ENCODE measurements at places on chromosomes 16 and 17.

GRCh38 chr16:87540072-87540896, 47.5 kb upstream of the ZCCHC14 start:
- DNase-seq: no peak

DNA sequence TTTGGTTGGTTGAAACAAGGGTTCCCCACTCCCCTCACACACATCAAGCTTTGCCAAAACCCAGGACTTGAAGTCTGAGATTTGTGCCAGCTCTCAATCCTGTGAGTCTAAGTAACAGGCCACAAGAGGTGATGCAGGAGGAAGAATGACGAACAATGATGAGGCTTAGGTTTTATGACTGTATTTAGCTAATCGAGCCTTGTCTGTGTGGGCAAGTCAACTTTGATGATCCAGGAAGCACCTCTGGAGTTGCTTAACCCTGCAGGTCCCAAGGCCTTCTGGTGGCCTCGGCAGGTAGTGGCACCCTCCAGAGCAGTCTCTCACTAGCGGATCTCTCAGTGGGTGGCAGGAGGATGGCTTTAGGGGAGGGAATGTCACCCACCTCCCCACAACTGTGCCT, 28.7 kb downstream of the CDK5RAP3 start:
- peak; percentile 43 for DNase-seq

DNA sequence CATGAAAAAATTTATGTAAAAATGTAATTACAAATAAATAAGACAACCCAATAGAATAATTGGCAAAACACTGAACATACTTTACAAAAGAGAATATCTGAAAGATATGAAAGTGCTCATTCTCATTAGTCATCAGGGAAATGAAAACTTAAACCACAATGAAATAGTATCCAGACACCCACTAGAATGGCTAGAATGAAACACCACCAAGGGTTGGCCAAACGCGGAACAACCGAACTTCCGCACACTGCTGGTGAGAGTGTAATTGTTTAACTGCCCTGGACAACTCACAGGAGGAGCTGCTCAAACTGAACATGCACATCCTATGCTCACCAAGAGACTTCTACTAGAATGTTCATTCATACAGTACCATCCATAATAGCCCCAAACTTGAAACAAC, 5.8 kb upstream of the ZDHHC7 start:
- DNase-seq: no peak

GRCh38 chr17:80971704-80972304, 19.8 kb upstream of the CHMP6 start:
- no peak for DNase-seq

- DNase-seq: no peak
Measured at GRCh38 chr17:31548709-31549108, 157.2 kb downstream of the RAB11FIP4 start.

DNA sequence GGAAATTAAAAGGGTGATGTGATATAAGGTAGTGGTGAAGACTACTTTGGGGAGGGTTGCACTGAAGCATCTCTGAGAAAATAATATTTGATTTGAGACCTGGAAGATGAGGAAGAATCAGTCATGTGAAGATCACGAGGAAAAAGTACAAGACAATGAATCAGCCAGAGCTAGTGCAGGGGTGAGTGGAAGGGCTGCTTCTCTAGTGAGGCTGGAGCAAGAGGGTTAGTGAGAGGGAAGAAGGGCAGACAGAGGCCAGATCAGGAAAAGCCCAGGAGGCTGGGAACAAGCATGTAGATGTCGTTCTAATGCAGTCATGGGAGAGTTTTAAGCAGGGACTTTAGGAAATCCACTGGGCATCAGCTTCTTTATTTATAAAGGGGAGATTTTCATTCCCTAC, 504.2 kb upstream of the SALL1 start:
- DNase-seq: no peak

DNA sequence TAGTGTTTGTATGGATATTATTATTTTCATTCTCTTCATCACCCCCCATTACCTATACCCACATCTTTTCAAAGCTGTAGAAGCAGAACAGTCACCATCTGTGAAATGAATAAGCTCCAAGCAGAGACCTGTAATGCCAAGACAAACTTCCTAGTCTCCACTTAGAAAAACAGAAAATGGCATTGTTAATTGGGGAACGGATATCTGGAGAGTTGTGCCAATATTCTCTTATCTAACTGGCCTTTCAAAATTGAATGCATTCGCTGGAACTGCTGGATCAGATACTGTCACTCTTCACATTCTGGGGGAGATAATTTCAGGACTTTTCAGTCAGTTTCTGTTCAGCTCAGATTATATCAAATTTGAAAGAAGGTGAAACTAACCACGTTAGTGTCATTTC, 464.4 kb upstream of the GOT2 start:
- no peak for DNase-seq

DNA sequence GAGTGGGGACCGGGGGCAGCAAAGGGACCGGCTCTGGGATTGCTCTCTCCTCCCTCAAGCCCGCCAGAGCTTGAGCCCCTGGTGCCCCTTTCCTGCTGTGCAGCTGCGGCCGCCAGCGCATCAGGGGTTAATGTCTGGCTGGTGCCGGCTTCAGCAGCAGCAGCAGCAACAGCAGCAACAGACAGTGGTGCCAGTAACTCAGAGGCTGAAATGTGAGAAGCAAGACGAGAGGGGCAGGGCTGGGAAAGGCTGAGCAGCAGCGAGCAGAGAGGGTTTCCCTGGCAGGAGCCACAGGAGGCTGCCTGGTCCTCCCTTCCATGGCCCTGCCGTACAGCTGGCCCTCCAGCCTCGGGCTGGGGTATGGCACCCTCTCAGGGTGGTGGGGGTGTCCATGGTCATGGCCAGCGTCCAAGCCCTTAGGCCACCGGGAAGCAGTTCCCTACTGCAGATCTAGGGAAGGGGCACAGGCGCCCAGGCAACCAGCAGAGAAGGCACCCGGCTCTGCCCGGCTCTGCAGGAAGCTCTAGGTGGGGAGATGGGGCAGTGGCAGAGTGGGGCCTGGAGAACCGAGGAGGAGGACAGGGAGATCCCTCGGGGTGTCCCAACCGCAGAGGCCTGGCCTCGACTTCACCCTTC, 21.1 kb upstream of the TFAP4 start:
- DNase-seq: peak; percentile 84

- no peak for DNase-seq
Measured at GRCh38 chr17:55629995-55630394, 92.7 kb downstream of the TMEM100 start.

- no peak for DNase-seq
Measured at GRCh38 chr17:60748204-60748603, 70.6 kb downstream of the BCAS3 start.

DNA sequence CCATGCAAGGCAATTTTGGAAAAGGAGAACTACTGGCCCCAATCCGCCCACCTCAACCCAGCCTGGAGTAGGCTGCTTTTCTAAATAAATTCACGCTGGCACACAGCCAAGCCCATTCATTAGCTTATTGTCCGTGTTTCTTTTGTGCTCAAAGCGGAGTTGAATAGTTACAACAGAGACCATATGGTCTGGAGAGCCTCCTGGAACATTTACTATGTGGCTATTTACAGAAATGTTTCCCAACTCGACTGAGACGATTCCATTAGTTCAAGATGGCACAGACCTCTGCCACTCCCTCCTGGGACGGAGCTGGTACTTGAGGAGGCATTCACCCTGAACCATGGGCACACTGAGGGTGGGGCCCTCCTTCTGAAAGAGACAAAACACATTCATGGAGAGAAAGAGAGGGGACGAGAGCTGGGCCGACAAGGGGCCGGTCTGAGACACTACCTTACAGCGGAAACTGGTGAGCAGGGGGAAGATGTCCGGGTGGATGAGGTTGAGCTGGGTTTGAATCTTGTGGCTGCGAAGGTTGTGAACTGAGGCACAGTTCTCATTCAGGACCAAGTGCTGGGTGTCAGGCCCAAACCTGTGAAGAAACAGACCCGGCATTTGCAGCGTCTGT, 15.7 kb downstream of the ELAC2 start:
- peak; percentile 57 for DNase-seq

- no peak for DNase-seq
Measured at GRCh38 chr17:73717690-73718089, 73.4 kb upstream of the SDK2 start.

- no peak for DNase-seq
Measured at GRCh38 chr16:78504401-78504851, 405.0 kb downstream of the WWOX start.

- no peak for DNase-seq
Measured at GRCh38 chr17:73170324-73170723, 5.5 kb downstream of the SSTR2 start.

GRCh38 chr17:83200751-83201150, 121.3 kb downstream of the METRNL start:
- DNase-seq: no peak

DNA sequence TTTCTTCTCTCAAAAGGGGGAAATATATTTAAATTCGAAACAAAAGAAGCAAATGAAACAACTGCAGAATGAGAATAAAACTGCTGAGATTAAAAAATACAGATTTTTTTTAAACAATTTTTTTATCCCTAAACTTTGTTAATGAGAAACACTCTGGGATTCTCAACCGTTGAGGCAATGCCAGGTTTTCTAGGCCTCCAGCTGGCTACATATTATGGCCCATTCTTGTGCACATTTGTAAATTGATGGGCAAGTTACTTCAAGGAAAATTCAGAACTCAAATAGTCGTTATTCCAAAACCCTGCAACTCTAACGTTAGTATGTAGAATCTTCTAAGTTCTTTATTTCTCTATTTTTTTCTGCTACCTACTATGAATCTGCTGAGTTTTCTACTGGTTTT, 239.3 kb upstream of the WSCD1 start:
- DNase-seq: no peak

DNA sequence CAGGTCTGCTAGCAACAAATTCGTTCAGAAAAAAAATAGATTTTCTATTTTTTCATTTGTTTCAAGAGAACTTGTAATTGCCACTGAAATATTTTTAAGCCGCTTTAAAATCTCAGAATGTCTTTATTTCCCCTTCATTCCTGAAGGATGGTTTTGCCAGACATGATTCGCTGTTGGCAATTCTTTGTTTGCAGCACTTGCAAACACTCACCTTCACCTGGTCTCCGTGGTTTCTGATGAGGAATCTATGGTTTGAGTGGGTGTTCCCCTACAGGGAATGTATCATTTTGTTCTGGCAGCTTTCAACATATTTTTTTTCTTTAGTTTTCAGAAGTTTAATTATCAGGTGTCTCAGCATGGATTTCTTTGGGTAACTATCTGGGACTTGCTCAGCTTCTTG, 36.3 kb upstream of the CBX4 start:
- DNase-seq: no peak

GRCh38 chr17:80270836-80271235, 10.2 kb downstream of the RNF213 start:
- peak; percentile 51 for DNase-seq

Data from A673 (cell line).